ENCODE measurements at places on chromosomes 6 and 20. TPM values are rescaled to one million over a fixed set of nuclear protein-coding genes. Genes with fewer than 3 reads are reported as not detected.

SLC22A23 gene
- total RNA-seq: 7.5 TPM

GRCh38 chr20:17500271-17500670 lies 30.9 kb downstream of the BFSP1 start:
- DNase-seq: no peak

- no peak for DNase-seq
Observed at GRCh38 chr6:170371588-170371987, 65.0 kb downstream of the FAM120B start.

DNA sequence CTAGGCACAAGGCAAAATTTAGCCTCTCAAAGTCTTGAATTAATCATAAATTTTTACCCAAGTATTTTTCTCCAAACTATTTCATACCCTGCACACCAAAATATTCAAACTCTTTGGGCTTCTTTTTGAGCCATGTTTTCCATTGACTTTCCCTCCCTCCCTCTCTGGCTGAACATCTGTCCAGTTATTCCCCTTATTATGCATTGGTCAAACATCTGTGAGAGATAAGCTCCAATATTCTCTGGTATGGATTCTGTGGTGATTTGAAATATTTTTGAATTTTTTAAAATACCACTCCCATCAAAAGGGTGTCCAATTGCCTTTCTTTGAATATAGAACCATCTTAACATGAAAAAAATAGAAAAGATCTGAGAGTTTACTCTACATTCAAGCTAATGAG lies 244.2 kb downstream of the RFPL4B start:
- DNase-seq: no peak

DNA sequence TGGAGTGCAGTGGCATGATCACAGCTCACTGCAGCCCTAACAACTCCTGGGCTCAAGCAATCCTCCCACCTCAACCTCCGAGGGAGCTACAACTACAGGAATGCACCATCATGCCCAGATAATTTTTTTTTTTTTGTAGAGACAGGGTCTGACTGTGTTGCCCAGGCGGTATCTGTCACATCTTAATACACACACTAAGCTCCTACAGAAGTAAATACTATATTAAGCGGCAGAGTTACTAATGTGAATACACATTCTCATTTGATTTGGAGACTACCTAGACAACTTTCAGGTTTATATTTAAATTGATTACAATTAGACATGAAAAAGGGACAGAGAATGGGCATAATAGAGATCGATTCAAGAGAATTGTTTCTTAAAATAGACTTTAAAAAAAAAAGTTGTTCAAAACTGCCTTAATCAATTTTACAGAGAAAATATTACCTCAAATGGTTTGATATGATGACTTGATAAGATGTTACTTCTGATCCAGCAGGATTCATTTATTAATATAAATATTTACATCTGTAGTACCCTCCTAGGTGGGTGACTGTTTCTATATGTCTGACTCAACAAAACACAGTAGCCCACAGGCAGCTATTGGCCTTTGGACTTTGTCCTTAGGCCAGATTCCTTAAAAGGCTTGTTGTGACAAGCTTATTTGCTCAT lies 7.1 kb upstream of the LOC128125822 start:
- peak; percentile 47 for DNase-seq

- no peak for DNase-seq
Observed at GRCh38 chr6:21869085-21869771, 275.7 kb downstream of the SOX4 start.

GRCh38 chr6:98239057-98239456 lies 595.3 kb upstream of the POU3F2 start:
- DNase-seq: no peak

DNA sequence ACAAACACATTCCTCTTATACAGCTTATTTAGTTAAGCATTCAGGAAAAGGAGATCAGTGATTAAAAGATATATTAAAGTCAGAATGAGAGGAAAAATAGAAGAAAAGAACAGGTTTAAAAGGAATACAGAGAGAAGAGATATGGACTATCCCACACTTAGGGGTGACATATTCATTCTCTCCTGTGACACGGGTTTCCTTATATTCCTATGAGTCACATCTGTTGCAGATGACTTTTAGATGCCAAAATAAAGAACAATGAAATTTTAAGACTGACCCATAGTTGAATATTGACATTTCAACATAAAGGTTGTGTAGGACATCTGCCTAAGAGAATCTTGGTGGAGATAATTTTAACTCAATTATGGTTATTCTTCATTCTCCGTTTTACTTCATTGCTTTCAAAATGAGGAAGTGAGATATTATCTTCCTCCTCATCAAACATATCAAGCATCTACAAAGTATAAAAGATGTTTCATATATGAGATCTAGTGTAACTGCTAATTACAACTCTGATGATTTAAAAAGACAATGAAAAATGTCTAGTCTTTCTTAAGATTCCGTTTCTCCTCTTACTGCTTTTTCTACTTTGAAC lies 1336.7 kb upstream of the CITED2 start:
- DNase-seq: peak; percentile 5

GRCh38 chr20:55143601-55144000 lies 668.2 kb downstream of the DOK5 start:
- DNase-seq: no peak

IER3 gene
- 200 TPM for total RNA-seq

- peak; percentile 76 for DNase-seq
Observed at GRCh38 chr6:93423542-93423941, 4.2 kb upstream of the EPHA7 start.

GRM1 gene
- total RNA-seq: not detected

C2 gene
- 0.28 TPM for total RNA-seq

DNA sequence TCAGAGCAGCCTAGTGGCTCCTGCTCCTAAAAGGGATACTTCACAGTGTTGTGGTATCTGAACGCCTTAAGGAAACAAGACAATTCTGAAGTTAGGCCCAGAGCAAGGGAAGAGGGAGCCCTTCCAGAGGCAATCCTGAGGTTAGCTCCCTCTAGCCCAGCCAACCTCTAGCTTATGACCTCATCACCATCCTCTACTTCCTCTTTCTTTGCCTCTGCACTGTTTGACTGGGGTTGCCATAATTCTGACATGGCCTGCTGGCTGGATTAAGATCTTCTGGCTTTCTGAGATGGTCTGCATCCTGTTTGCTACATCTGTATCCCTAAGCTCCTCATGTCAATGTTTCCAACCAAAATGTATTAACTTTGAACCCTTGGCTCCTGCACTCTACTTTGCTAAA lies 23.3 kb upstream of the BMP2 start:
- no peak for DNase-seq
